ENCODE measurements at places on chromosomes 13 and 19.

- DNase-seq, result no peak
Measured at GRCh38 chr13:23621316-23621645, 51.1 kb downstream of the TNFRSF19 start.

- DNase-seq, result no peak
Measured at GRCh38 chr13:28204690-28205443, 66.5 kb downstream of the PAN3 start.

DNA sequence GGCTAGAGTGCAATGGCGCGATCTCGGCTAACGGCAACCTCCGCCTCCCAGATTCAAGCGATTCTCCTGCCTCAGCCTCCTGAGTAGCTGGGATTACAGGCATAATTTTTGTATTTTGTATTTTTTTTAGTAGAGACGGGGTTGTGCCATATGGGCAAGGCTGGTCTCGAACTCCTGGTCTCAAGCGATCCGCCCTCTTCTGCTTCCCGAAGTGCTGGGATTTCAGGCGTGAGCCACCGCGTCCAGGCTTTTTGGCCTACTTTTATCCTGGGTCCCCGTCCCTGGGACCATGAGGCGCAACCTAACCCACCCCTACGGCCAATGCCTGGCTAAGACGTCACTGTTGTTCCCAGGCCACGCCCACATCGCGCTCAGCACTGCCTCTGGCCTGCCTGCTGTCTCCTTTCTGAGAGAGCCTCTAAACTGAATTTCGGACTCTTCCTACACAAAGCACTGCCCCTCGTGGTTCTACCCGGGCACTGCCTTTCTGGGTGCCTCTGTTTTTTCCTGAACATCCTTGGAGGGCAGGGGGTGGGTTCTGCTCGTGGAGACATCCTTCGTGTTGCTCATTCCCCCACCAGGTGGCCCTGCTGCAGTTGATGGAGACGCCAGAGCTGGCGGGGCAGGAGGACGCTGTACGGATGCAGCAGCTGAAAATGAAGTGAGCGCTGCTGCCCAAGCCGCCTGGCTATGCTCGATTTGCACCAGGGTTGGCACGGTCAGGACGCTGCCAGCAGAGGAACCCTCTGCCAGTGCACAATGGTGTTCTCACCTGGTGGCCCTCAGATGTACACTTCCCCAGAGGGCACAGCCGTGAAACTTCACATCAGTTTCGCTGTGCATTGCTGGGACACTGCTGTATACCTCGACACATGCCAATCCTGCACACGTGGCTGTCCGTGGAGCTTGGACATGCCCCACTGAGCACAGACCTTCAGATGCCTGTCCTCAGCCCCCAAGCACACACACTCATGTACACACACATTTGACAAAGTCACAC lies 2.0 kb downstream of the REX1BD start:
- peak; percentile 92 for DNase-seq

GRCh38 chr19:38786572-38787265 lies 2.3 kb upstream of the LGALS7B start:
- no peak for DNase-seq

DNA sequence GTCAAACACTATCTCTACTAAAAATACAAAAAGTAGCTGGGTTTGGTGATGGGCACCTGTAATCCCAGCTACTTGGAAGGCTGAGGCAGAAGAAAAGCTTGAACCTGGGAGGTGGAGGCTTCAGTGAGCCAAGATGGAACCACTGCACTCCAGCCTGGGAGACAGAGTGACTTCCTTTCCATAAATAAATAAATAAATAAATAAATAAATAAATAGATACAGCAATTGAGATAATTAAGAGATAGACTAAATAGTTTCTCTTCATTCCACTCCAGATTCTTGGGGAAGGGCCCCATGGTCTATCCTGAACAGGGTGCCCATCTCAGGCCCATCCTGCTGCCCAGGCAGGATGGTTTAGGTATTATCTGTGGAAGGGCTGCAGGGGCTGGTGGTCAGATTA lies 24.0 kb upstream of the FARP1 start:
- no peak for DNase-seq

DNA sequence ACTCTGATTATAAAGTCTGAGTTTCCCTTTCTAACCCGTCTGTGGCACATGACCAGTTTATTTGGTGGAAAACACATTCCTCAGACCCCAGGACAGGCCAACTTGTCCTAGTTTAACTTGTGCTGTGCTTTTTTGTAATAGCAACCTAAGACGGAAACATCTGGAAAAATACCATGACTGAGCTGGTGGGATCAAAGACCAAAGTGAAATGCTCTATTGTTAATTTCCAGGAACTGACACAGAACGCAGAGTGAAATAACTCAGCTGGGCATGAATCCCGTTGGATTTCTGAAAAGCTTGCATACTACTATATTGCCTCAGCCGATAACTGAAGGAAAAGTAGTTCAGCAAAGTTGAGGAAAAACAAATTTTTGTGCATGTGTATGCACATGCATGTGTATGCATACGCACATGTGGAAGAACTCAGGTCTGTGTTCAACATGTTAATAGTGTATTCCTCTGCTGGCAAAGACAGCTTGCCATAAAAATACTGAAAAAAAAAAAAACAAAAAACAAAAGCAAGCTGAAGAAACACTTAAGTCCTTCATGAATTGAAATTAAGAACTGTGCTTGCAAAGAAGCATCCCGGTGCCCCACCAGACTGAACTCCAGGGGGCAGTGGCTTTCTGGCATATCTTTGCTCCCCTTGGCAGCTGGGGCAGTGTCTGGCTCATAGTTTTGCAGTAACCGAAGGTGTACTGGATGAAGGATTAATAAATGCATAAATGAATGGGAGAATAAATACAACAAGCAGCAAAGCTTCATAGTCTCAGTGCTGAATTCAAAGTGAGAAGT lies 187.8 kb downstream of the LHFPL6 start:
- peak; percentile 64 for DNase-seq
